ENCODE measurements at places on chromosomes 7 and 10.

DNA sequence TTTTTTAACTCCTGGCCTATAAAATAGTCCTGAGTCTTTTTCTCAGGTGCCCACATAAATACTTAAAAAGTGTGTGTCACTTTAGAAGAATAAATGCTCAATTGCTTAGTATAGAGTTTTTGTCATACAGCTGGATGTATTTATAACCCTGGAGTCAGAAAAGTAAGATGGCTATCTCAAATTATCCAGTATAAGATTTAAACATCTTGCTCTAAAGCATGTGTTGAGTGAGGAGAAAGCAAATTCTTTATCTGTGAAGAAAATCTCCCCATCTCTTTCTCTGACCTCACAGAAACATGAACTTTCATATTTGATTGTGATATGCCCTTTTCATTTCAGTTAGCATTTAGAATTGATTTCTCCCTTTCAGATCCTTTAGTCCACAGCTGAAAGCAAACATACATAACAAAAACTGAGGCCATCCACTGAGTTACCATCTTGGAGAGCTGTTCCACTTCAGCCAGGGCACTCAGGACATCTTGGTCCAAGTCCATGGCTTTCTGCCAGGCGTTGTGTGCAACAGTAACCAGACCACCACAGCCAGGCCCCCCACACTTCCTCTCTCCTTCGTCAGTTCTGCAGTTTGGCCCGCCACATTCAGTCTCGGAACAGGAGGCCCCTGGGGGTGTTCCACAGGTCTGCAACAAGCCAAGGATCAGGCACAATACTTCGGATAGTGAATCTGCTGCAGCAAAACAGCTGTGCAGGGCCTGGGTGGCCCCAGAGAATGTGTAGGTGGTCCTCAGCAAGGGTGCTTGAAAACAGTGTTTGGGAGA lies 40.9 kb downstream of the DLD start:
- DNase-seq: no peak

GRCh38 chr7:21891291-21891690 lies 54.4 kb downstream of the CDCA7L start:
- DNase-seq: no peak

DNA sequence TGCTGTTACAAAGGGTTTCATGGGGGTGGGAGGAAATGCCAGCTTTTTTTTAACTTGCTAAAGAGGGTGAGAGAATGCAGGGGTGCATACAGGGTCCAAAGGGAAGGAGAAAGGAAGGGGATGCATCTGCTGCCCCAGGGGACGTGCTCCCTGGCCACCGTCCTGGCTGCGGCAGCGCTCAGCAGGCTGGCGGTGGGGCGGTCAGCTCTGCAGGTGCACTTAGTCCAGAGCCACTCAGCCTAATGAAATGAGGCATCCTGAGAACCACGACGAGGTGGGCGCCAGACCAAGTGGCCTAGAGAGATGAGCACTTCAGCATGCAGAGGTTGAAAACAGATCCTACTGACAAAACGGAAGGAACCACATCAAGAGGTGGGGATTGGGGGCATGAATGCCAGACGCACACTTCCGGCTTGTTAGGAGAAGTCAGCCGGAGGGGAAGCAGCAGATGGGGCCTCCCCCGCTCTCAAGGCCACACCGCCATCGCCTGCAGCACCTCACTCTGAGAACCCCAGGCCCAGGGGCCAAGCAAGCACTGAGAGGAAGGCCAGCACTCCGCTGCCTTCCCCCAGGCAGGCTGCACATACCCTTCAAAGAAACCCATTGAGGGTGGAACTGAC lies 94.5 kb downstream of the MAD1L1 start:
- DNase-seq: no peak

DNA sequence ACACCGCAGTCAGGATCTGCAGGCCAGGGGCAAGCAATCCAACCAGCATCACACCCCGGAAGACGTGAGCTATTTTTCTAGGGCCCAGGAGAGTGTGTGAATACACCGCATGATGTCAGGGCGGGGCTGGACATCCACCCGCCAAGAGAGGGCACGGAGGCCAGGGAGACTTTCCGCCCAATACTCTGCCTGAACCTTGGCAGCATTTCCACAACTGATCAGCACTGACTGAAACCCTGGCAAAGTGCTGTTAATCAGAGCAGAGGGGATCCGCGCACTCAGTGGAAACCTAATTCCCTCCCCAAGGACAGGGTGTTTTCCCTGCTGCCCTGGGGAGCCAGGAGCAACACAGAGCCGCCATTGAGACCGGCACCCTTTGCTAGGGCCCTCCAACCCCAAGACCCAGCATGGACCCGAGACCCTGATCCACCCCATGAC lies 8.2 kb downstream of the MAD1L1 start:
- no peak for DNase-seq

DNA sequence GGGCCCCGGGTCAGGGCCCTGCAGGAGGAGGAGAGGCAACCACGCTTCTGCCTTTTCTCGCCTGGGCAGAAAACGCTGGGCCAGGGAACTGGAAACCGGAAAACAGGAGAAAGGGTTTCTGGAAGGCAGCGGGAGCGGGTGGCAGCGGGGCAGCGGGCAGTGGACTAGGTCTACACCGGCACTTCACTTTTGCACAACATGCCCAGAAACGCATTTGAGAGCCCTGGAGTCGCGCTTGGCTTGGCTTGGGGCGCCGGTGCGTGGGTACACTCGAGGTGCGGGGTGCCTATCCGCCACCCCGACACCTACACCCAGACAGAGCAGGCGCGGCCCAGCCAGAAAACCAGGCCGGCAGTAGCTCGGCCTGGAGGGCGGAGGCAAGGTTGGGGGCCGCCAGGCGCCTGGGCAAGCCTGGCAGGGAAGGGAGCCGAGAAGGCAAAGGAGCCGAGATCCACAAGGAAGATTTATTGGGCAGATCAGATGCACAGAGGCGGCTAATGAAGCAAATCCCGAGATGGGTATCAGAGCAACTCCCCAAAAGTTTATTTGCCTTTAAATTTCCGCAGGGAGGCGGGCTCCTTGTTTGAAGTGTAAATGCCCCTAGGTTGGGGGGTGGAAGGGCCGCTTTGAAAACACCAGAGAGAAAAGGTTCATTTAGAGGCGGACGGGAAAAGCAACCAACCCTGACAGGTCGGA lies 3.2 kb upstream of the PAX2 start:
- DNase-seq: no peak

DNA sequence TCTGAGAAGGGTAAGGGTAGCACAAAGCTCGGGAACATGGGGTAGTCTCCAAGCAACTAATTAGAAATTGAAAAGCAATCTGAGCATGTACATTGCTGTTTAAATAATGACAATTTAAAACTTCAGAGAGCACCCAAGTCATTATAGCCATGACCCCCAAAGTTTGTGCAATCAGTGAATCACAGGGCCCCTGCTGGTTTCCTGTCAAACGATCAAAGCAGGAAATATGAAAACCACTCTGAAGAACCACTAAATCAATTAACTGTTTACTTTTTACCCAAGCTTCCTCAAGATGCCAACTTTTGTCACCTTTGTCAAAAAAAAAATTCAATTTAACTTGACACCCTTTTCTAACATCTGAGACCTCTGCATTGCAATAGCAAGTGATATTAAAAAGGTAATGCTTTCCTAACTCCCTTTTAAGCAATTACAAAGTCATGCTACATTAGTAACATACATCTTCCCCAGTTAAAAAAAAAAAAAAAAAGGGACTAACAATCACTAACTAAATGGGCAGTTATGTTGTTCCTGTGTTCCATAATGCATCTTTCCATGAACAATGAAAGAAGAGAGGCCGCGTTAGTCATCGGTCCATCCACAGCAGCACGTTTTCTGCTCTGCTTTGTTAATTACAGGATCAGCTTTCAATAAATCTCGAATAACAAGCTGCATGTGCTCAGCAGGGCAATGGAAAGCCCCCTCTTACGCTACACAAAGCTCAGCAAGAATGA lies 80.6 kb downstream of the ETV1 start:
- DNase-seq: no peak

- no peak for DNase-seq
Measured at GRCh38 chr10:30804478-30805055, 175.0 kb upstream of the LYZL2 start.

GRCh38 chr7:124246262-124246863 lies 213.5 kb upstream of the TMEM229A start:
- DNase-seq: no peak

DNA sequence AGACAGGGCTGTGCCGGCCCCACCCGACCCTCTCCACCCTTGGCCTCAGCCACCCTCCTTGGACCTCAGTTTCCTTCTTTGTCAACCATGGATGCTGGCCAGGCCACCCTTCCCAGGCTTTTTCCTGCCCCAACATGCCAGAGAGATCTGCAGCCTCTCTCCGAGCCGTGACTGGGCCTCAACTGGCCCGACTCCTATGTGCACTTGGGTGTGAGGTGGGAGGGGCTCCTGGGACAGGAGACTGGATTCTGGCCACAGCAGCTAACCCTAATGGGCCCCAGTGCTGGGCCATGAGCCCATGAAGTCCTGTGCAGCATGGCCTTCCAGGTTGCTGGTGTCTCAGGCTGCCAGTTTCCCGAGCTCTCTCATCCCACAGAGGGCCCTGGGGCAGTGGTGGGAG lies 47.7 kb upstream of the PCBD1 start:
- no peak for DNase-seq

DNA sequence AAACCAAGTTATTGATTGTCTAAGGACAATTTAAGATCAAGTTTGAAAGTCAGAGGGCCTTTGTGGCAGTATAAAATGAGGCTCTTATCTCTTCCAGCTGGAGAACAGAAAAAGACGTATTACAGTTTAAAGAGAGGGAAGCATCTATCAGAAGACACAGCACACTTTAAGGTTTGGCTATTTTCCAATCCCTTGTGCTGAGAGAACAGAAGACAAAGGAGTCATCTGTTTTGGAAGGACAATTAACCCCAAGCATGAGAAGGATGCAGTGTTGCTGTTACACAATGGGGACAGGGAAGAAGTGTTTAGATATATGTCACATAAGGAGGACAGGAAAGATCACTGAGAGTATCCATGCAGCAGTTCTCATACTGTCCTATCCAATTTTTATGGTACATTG lies 1224.2 kb upstream of the SORCS1 start:
- DNase-seq: no peak

- DNase-seq: no peak
Measured at GRCh38 chr10:85193796-85194195, 865.4 kb downstream of the CCSER2 start.

DNA sequence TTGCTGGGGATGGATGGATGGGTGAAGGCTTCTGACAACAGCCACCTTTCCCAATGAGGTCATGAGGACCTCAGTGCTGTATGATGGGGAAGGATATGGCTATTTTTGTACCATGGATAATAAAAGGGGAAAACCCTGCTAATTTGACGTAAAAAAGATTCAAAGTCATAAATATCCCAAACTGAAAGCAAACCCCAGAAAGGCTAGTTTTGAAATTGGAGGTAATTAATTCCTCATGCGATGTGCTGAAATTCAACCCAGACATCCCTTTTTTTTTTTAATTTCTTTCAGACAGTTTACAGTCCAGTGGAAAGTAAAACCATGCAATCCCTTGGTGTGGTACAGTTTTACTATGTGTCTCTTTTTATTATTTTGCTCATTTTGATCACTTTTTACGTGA lies 254.5 kb upstream of the BMPER start:
- no peak for DNase-seq

GRCh38 chr10:21340331-21340730 lies 185.2 kb downstream of the SKIDA1 start:
- DNase-seq: no peak

- DNase-seq: no peak
Measured at GRCh38 chr7:142176901-142177300, 65.4 kb downstream of the MGAM2 start.

GRCh38 chr7:27210441-27211083 lies 10.7 kb upstream of the HOXA13 start:
- DNase-seq: no peak

GRCh38 chr7:11835260-11835659 lies 3.3 kb upstream of the THSD7A start:
- DNase-seq: no peak

DNA sequence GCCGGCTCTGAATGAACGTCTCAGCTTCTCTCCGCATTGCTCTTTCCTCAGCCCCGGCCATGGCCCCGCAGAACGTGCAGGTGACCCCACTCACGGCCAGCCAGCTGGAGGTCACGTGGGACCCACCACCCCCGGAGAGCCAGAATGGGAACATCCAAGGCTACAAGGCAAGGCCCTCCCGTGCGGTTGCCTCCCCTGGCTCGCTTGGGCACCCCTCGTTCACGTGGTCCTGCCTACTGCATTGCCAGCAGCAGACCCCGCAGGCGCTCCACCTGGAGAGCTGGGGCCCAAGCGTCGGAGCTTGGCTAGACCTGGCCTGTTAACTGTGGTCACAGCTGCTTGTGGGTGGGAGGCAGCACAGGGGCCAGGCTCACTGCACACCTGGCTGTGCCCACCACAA lies 476.3 kb upstream of the FOXK1 start:
- no peak for DNase-seq

GRCh38 chr7:3260401-3260715 lies 40.7 kb upstream of the SDK1 start:
- DNase-seq: no peak

DNA sequence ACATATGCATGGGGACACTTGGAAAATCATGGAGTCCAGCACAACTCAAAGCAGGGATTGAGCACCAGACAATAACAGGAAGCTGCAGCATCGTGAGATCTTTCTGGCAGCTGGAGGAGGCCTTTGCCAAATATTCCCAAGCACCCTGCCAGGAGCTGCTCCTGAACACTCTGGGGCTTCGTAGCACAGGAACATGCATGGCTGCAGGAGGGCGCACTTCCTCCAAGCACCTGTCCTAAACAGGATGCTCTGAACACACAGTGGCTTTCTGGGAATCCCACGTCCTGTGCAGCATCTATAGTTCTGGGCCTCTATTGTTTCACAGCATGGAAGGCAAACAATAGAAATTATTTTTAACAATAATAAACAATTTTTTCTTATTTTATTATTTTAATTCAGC lies 4.1 kb downstream of the ABLIM1 start:
- peak; percentile 33 for DNase-seq

GRCh38 chr10:97572214-97572989 lies at the start of gene ANKRD2:
ANKRD2 (plus strand) TSS chr10:97572779; CDS start chr10:97572789, 10 bp downstream.
- peak; percentile 48 for DNase-seq

DNA sequence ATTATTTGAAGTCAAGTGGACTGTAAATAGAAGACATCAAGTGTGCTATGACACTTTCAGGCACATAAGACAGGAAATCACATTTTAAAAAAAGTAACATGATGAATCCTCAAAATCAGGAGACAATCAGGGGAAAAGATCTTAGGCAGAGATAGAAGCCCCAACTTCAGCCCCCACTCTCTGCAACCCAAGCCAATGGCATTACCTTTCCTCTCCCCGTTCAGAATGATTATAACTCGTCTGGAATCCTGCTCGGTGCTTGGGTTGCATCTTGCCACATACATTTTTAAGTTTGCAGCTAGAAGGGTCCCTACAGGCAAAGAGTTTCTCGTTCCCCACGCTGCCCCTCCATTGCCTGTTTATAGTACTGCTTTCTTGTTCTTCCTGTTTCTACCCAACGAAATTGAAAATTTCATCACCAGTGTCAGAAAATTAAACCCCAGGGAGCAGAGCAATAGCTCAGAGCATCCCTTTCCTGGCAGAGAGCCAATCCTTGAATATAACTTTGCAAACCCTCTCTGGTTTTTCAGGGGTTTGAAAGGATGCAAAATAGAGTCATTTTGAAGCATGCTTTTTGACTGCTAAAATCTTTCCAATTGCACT lies 260.5 kb upstream of the AOAH start:
- no peak for DNase-seq
